Left lobe of liver (tissue), 2 donors: ENCODE measurements at places on chromosomes 7 and 10.

DNA sequence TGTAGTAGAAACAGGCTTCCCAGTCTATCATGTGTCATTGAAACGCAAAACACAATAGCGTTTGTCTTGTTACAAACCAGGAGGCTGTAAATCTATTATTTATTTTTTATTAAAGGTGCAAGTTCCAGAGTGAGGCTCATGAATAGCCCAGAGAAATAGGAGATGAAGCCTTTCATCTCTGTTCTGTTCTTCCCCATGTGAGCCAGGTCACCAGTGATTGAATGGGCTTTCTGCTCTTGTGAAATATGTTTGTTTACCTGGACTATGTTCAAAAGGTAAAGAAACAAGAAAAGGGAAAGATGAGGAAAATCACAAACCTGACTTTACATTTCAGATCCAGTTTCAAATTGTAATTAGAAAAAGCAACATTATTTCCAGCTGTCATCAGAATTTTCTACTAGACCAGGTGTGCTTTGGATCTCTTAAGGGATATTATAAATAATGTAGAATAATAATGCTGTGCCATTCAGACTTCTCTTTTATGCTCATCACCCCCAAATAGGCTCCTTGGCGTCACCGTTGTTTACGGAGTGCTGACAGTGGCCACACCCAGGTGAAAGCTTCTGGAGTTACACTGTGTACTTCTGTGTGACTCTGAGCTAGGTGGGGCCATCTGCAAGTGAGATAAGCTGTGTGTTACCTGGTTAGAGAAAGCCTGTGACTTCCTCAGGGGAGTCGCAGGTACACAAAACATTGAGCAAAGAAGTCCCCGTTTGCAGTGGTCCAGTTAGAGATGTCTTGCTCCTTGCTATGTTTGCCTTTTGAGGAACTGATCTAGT, 274.9 kb downstream of the SDK1 start:
- no peak for DNase-seq

- no peak for DNase-seq
Measured at GRCh38 chr10:6299234-6299633, 96.5 kb downstream of the PFKFB3 start.

DNA sequence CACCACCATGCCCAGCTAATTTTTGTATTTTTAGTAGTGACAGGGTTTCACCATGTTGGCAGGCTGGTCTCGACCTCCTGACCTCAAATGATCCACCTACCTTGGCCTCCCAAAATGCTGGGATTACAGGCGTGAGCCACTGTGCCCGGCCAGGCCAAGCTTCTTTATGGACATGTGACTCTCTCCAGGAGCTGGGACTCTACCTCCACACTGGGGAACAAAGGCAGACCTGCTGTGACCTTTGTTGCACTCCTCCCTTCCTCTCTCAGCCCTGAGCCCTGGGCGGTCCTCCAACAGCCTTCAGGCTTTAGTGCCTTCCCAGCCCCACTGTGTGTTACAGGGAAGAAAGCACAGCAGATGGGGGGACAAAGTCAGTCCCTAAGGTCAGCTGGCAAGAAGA, 55.0 kb upstream of the DUSP5 start:
- peak; percentile 32 for DNase-seq

GRCh38 chr7:43037531-43037930, 74.9 kb upstream of the HECW1 start:
- no peak for DNase-seq

- peak; percentile 53 for DNase-seq
Measured at GRCh38 chr7:130277763-130278643, 11.3 kb downstream of the CPA2 start.

GRCh38 chr10:132329565-132330485, 2.2 kb upstream of the LRRC27 start:
- DNase-seq = no peak

- DNase-seq = no peak
Measured at GRCh38 chr10:14645239-14645960, 129.3 kb downstream of the FAM107B start.

DNA sequence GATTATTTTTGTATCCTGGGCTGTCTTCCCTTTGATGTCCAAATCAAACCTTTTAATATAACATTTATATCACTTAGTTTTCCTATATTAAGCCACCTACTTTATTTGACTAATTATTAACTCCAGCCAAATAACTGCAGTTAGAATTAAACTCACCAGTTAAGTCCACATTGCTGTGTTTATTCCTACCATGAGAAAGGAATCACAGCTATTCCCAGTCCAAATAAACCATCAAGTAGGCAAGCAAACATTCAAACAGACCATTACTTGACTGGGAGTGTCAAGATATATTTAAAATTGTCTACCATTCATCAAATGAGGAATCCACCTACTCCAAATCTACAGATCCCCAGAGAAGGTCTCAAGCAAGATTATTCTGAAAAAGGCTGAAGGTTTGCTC, 22.4 kb downstream of the PDE1C start:
- no peak for DNase-seq

DNA sequence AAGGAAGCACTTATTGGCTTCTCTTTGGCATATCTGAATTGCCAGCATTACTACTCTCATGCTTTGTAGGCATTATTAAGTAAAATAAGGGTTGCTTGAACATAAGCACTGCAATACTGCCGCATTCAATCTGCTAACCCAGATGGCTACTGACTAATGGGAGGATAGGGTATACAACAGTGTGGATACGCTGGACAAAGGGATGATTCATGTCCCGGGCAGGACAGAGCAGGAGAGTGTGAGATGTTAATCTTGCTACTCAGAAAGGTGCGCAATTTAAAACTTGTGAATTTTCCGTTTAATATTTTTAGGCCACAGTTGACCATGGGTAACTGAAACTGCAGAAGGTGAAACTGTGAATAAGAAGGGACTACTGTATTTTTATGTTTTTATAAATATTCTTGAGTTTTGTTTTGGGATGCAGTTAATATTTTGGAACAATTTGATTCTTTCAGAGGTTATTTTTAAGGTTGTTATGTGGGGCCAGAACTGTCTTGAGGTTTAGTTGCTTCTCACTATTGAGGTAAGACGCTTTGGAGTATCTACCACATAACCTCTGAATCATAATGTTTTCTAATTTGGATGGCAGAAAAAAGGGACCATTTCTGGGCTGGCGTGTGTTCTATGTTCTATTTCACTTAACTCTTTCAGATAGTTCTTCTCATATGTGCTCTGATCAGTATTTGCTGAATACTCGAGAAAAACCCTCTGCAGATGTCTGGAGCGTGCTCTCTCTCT, 75.7 kb upstream of the SYPL1 start:
- no peak for DNase-seq

DNA sequence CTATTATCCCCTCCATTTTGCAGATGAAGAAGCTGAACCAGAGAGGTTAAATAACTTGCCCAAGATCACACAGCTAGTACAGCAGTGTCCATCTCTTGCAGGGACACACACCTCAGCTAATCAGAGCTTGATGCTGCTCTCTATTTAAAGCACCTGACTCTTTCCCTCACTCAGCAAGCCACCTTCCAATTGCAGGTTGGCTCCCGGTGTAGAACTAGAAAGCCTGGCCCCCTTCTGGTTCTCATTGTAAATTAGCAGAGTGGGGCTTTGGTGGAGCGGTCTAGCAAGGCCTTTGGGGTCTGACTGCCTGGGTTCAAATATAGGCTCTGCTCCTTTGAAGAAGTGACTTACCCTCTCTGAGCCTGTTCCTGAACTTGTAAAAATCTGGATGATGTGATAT, 176.4 kb downstream of the NEURL1 start:
- no peak for DNase-seq

DNA sequence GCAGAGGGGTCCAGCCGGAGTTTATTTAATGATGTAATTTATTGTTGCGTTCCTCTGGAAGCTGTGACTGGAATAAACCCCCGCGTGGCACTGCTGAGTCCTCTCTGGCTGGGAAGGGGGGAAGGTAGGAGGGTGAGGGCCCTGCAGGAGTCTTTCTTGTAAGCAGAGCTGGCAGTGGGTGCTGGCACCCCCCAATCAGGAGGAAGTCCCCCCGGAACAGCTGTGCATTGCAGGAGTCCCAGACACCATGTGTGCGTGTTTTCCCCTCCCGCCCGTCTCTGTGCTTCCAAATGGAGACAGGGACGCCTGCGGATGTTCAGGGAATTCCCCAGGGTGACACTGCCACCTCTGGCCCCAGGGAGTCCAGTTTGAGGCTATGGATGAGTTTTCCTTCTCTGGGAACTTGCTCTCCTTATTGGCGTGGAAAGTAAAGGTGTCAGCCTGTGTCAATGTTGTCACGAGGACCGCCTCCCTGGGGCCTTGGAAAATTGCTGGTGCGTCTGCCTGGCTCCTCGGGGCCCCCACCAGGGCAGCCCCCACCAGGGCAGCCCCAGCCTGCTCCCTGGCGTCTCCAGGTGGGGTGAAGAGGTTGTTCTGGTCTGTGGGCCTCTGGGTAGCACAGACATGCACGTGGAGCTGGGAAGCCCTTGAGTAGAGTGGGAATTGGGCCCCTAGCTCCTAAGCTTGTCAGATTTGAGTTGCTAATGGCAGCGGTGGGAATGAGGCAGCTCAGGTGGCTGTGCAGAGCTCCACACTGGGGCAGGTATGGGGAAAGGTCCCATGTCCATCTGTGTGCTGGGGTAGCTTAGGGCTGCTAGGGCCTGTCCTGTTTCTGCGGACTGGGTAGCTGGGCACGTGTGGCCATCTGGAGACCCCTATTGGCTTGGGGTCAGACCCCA, 2.7 kb downstream of the FZD9 start:
- no peak for DNase-seq

DNA sequence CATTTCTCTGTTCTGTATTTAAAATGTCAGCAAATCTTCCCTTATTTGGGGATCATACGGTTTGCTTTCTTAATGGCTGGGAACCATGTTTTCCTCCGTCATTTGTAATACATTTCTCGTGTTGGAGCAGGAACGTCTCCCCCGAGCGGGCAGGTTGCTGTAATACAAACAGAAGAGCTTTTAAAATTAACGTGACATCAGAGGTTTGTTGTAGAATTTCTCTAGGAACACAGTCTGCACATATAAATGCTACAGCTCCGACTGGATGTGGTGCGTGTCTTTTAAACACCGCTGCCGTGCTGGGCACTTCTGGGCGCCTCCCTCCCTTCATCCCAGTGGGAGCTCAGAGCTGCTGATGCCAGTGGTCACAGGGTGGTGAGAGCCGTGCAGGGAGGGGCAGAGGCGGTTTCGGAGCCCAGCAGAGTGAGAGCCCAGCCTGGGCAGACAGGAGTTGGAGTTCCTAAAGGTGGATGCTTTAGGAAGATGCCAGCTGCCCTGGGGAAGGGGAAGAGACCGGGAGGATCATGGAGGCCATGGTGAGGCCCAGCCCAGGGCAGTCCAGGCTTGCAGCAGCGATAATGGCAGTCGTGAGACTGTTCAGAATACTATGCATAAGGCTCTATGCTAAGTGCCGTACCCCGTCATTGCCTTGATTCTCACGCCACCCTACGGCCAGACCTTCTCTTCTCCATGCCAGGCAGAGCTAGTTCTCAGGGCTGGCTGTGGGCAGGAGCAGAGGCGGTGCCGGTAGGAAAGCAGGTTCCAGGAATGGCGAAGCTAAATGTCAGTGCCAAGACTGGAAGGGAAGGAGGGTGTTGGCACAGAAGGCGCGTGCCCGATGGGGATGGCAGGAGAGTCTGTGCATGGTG, 96.2 kb downstream of the GLRX3 start:
- DNase-seq = peak; percentile 18

- no peak for DNase-seq
Measured at GRCh38 chr10:116440330-116441030, 12.8 kb downstream of the PNLIPRP3 start.

DNA sequence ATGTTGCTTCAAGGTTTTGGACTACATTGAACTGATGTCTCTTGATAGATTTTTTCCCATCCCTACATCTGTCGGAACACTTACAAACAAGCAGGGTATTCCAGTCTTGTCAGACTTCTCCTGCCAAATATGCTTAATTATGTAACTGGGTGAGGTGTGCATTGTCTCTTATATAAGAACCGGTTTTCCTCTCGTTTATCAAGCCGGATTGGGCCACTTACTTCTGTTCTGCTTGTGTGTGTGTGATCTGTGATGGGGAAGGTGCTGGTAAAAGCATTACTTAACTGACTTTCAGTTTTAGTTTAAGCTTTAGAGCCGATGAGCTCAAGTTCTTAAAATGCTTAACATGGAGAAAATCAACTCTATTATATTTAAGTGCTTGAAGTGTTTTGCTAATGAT, 57.9 kb downstream of the OTUD1 start:
- no peak for DNase-seq

GRCh38 chr7:121882731-121883130, 9.8 kb downstream of the PTPRZ1 start:
- no peak for DNase-seq

GRCh38 chr10:27256299-27257189, 15.9 kb upstream of the ACBD5 start:
- DNase-seq = no peak

DNA sequence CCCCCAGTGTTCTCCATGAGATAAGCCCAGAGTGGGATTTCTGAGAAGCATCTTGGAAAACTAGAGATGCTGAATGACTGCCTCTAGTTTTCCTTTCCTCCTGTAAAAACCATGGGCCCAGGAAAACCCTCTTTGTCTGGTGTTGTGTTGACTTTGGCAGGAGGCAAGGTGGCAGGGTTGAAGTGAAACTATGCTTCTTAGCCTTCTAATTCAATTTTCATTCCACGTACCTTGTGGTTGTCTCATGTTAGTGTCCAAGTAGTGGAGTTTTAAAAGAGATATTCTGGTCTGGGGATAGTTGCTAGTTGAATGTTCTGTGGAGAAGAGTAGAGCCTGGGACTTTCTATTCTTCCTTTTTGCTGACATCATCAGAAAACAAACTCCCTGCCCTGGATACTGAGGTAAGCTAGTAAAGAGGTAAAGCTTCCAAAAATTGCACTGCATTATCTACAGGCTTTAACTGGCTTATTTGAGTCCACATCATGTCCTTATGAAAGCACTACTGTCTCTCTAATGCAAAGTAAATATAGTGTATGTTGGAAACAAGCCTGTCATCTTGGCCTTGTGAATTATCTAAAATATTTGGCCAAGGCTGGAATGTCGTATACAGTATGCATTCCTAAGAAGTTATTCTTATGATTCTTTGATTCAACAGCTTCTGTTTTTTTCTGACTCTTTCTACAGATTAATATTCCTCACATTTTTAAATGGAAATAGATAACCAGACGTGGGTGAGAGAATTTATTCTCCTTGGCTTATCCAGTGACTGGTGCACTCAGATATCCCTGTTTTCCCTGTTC, at the start of gene OR2F2:
TSS of gene OR2F2 (plus strand) at position 708 of the 800 bp plus-strand sequence. CDS start at position 708, 0 bp downstream.
- no peak for DNase-seq
